ENCODE measurements at places on chromosomes 1 and 21.
A peak's percentile ranks its signal among the peaks of the same experiment; 100 is the strongest.

GRCh38 chr1:197572169-197572568 is 203.1 kb downstream of the DENND1B start:
- no peak for DNase-seq

- DNase-seq = no peak
Observed at GRCh38 chr1:110083061-110083865, 12.8 kb upstream of the ALX3 start.

DNA sequence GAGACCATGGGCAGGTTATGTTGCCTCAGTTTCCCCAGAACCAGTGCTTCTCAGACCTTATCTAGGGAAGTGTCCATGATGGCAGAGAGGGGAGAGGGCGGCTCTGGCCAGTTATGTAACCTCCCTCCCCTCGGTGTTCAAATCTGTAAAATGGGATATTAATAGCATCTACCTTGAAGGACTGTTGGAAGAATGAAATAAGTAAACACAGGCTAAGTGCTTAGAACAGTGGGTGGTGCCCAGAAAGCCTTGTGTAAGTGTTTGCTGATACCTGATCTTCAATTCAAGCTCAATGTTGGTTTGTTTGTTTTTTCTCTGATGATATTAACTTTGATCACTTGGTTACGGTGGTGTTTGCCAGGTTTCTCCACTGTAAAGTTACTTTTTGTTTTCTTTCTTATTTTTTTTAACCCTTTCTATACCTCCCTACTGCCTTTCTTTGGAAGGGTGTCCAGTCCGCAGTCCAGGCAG is 34.9 kb downstream of the EPHA2 start:
- DNase-seq = peak; percentile 38

DNA sequence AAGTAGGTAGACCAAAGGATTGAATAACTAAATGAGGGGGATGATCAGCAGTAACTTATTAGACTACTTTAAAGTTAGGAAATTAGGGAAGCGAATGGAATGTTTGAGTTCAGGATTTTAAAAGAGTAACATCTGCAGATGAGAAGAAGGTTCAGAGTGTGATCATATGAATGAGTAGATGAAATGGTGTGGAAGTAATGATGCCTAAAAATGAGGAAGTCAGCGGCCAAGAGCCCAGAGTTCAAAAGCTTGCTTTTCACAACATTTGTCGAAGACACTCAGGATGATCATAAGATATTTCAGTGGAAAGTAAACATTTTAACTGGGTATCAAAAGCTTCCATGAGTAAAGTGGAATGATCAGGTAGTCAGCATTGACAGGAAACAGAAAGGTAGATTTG is 299.4 kb downstream of the LRRIQ3 start:
- DNase-seq = no peak

DNA sequence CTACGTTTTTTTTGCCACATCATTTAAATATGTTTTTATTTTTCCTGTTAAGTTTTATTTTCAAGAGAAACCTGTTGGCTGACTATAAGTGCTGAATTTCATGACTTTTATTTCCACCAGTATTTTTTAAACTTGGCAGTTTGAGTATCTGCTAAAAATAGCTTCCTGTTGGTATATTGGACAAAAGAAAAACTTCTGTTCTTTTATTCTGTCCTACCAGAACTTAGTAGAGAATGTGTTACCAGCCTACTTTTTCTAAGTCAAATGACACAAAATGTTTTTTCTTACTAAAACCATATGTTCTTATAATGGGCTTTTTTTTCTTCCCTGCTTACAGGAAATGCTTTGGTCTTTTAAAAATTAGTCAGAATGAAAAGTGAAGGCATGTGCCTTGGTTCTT is 7.6 kb downstream of the DR1 start:
- no peak for DNase-seq

GRCh38 chr1:198300451-198300850 is 143.7 kb downstream of the NEK7 start:
- DNase-seq = no peak

DNA sequence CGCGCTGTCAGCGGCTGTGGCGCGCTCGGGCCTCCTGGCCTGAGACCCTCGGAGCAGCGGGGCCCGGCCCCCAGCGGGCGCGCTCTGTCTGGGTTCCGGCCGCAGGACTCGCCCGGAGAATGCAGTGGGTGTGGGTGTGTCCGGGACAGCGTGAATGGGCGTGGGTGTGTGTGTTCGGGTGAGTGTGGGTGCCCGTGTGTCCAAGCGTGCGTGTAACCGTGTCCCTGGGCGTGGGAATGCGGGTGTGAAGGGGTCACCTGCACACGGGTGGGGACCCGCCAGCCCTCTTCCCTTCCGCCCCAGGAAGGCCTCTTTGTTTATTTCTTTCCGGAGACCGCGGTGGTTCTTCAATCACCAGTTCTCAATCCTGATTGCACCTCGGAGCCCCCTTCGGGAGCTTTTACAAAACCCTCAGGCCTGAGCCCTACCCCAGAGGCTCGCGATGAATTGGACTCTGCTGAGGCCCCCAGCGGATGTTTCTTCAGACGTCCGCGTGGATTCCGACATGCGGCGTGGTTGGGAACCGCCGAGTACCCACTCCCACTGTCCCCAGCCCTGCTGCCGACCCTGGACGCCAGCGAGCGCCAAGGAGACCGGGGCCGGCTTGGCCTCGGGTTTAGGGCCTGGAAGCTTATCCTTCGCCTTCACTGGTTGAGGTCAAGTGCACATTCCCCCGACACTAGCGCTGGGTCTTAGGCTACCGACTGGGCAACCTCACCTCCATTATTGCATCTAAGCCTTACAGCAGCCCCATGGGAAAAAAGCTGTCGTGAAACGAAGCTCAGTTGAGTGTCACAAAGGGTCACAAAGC is 19.3 kb downstream of the SERTAD4 start:
- DNase-seq = no peak

GRCh38 chr1:53526451-53527101 is 67.4 kb downstream of the DMRTB1 start:
- no peak for DNase-seq

- no peak for DNase-seq
Observed at GRCh38 chr1:152397474-152397873, 16.6 kb downstream of the CRNN start.
